ENCODE measurements at places on chromosomes 16 and 17. TPM values are rescaled to one million over a fixed set of nuclear protein-coding genes. Genes with fewer than 3 reads are reported as not detected.

Gene CDRT15
- polyA plus RNA-seq: not detected

Gene EIF3CL
- polyA plus RNA-seq: 38.2 TPM

Gene USP22
- polyA plus RNA-seq: 50.7 TPM

Gene RNU2-1
- not detected for polyA plus RNA-seq

Gene C17orf50
- polyA plus RNA-seq: 0.27 TPM

DNA sequence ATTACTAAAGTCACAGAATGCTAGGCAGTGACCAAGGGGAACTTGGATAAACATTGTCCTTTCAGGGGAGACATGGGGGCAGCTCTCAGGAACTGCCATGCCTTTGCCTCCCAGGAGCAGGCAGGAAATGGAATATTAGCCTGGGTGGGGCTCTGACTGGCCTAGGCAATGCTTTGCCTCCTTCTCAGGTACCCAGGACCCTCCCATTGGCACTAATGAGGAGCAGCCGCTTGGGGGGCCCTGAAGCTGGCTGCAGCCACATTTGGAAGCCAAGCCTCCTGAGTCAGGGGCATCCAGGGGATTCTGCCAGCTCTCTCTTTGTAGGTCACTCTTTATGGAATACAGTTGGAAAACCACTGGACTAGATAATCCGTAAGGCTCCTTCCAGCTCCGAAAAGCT, 5.5 kb downstream of the CPSF4L start:
- DNase-seq: no peak

- DNase-seq: no peak
Observed at GRCh38 chr16:80938004-80938878, 68.4 kb downstream of the CMC2 start.

DNA sequence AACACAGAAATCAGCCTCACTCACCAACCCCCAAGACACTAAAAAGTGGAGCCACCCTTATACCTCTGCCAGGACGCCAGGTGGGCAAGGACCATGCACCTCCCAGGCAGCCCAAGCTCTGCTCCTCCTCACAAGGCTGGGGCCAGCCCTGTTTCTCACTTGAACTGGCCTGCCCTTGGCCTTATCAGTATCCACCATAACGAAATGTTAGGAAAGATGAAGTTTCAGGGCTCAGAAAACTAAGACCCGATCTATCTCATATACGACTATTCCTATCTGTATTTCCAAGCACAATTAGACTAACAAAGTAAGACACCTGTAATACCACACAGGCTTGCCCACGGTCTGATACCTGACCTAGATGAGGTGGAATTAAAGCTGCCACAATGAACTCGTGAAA, 6.9 kb downstream of the FBXO31 start:
- DNase-seq: no peak

- DNase-seq: no peak
Observed at GRCh38 chr16:50303605-50304466, 37.5 kb downstream of the ADCY7 start.

DNA sequence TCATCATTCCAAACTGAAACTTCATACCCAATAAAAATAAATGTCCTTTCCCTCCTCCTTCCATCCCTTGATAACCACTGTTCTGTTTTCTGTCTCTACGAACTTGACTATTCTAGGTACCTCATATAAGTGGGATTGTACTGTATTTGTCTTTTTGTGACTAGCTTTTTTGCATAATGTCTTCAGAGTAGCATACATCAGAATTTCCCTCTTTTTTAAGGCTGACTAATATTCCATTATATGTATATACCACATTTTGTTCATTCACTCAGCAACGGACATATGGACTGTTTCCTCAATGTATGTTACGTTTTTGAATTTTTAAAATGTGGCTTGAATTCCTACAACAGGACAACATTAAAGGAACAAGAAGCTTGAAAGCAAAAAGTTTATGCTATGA, 1.5 kb upstream of the NUFIP2 start:
- no peak for DNase-seq

GRCh38 chr16:84617041-84617790, 662 bp downstream of the COTL1 start:
- no peak for DNase-seq

DNA sequence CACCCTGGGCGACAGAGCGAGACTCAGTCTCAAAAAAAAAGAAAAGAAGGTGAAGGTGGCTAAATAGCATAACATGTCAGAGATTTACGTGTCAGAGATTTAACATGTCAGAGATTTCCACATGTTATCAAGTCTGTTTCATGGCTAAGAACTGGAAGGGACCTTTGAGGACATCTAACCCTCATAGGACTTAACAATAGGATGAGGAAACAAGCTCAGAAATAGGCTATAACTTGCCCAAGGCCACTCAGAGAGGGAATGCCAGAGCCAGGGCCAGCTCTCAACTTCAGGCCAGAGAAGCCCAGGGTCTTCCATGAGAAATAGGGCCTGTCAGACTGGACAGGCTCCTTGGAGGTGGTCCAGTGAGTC, 26.8 kb upstream of the ZNF629 start:
- DNase-seq: no peak

DNA sequence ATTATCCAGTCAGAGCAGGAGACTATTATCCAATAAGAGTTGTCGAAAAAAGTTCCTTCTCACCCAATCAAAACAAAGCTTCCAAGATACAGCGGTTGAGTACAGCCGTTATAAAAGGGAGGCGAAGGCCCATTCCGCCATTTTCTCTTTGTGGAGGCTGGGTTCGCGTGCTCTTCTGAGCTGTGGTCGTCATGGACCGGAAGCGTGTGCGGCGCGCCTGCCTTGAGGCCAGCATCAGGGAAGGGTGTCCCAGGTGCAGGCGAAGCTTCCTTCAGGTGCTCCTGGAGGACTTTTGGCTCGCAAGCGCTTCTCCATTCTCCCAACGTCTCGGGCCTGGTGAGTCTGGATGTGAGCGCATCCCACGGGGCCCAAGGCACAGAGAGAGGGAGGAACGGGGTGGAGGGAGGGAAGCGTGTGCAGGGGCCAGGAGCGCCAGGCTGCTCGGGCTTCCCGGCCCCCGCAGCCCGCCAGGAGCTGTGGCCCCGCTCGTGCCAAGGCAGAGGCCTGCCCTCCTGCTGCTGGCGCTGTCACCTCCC, 99.2 kb downstream of the GOSR1 start:
- DNase-seq: no peak

GRCh38 chr17:40314584-40314956, 5.6 kb downstream of the RARA start:
- peak; percentile 48 for DNase-seq

DNA sequence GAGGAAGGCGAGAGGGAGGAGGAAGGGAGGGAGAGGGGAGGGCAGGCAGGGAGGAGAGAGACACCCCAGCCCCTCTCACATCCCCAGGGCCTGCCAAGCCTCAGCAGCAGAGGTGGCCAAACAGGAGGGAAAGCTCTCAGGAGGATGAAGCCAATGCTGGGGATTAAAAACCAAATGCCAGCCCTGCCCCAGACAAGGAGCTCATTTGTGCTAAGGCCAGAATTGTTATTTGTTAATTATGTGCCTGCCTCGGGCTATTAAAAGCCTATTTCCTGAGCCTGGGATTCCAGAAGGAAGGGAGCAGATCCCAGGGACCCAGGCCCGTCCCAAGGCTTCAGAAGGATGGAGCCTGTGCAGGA, 27.9 kb upstream of the GINS2 start:
- DNase-seq: no peak

DNA sequence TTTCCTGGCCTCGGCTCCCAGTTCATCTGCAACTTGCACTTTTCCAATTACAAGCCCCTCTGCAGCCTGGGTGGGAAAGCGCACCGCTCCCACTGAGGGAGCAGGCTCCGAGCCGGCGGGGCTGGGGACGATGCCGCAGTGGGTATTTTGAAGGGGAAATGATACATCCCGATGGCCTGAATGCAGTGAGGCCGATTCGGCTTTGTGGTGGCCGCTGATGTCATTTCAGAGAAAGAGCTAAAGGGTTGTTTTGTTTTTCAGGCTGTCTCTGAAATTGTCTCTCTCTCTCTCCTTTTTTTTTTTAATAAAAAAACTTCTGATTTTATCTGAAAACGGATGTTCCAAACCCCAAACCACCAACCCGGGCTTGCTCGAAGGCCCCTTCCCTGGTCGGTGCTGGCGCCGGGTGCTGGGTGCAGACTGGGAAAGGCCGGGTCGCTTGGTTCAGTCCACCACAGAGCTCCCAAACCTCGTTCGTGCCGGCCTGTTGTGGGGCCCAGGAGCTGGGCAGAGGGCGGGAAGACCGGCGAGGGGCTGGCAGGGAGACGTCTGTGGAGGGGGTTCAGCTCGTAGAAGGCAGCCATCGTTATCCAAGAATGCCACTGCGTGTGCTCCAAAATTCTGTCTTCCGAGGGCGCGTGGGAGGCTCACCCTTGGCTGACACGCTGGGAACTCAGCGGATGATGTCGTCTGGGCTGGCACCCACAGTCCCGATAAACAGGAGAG, 102.8 kb downstream of the FOXL1 start:
- DNase-seq: no peak

GRCh38 chr16:50246299-50247122, 19.8 kb upstream of the ADCY7 start:
- DNase-seq: no peak

- no peak for DNase-seq
Observed at GRCh38 chr17:36705283-36705795, 104.0 kb downstream of the MRM1 start.

DNA sequence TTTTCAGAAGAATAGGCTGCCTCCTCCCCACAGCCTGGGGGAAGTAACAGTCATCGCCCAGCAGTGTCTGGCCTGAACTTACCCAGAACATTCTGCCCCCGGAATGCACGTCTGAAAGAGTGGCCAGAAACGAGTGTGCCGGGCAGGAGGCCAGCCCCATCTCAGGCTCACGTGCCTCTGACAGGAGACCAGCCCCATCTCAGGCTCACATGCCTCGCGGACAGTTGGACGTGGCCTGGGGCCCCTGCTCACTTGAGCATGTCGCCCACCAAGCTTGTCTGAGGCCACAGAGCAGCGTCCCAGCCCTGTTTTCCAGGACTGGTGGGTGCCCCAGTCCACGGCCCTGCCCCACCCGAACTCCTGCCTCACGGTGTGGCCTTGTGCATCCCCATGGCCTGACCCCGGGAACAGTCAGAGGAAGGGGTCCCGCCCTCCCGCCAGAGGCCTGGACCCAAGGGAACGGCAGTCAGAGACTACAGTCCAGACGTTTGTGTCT, 16.3 kb upstream of the CDH15 start:
- DNase-seq: no peak

DNA sequence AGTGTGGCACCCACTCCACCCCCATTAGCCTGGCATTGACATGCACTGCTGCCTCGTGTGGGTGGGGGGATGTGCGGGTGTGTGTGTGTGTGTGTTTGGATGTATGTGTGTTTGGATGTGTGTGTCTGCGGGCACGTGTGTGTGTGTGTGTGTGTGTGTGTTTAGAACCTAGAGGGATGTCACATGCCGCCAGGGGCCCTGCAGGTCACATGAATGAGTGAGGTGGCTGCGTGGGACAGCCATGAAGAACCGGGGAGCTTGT, 9.0 kb downstream of the KATNB1 start:
- no peak for DNase-seq

DNA sequence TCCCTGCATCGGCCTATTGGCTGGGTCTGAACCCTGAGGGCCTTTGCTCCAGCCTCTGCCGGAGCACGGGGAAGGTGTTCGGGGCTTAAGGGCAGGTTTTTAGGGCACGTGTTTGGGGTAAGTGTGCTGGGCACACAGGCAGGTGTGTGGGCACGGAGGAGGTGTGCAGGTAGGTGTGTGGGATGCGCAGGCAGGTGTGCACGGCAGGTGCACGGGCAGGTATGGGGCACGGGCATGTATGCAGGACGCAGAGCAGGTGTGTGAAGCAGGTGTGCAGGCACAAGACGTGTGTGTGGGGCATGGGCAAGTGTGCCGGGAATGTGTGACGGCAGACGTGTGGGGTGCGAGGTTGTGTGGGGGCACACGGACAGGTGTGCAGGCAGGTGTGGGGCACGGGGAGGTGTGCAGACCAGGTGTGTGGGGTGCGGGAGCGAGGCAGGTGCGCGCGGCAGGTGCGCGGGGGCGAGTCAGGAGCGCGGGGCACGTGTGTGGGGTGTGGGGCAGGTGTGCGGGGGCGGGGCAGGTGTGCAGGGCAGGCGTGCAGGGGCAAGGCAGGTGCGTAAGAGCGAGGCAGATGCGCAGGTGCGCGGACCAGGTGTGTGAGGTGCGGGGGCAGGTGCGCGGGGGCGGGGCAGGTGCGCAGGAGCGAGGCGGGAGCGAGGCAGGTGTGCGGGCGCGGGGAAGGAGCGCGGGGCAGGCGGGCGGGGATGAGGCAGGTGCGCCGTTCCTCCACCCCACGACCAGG, 28.6 kb upstream of the METRNL start:
- no peak for DNase-seq

- DNase-seq: no peak
Observed at GRCh38 chr16:65406116-65406515, 284.3 kb upstream of the CDH11 start.

- no peak for DNase-seq
Observed at GRCh38 chr16:15775209-15775608, 81.6 kb downstream of the MYH11 start.

GRCh38 chr17:45383003-45383402, 49.7 kb downstream of the ARHGAP27 start:
- no peak for DNase-seq

DNA sequence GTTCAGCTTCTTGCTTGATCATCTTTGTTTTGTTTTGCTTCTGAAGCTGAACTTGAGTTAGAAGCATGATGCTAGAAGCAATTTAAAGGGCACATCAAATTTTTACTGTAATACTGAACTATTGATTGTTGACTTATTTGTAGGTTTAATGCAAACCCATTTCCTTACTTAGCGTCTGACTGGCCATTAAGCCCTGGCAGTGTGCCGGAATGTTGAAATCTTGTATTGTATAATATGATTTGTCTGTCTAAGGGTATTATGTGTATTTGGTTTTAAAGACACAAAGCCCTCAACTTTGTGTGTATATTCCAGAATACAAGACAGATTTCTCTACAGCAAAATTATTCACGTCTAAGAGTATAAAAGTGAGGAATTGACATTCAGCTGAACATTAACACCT, 39.7 kb downstream of the NUP93 start:
- no peak for DNase-seq

DNA sequence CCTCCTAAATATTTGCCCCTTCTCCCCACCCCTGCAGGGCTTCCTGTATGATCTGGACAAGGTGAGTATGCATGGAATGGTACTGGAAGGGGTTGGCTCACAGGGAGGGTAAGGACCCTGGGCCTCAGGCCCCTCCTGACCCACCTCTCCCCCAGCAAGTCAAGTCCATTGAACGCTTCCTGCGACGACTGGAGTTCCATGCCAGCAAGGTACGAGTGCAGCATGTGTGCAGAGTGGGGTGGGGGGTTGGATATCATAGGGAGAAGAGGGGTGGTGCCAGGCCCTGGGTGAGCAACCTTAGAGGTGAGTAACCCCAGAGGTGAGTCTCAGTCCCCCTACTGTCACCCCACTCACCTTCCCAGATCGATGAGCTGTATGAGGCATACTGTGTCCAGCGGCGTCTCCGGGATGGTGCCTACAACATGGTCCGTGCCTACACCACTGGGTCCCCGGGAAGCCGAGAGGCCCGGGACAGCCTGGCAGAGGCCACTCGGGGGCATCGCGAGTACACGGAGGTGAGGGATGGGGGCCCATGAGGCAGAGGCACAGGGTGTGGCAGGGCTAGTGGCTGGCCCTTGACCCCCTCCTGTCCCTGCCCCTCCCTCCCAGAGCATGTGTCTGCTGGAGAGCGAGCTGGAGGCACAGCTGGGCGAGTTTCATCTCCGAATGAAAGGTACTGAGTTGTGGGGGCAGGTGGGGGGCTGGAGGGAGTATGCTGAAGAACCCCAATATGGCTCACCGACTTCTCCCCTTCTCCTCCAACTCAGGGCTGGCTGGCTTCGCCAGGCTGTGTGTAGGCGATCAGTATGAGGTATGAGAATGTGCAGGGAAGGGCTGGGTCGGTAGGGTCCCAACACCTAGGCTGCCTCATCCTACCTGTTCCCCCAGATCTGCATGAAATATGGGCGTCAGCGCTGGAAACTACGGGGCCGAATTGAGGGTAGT, 11.3 kb downstream of the RIPOR1 start:
- no peak for DNase-seq

Measured in naive thymus-derived CD4-positive, alpha-beta T cell (primary cell).